ENCODE measurements at places on chromosomes 12 and 14. TPM values are rescaled to one million over a fixed set of nuclear protein-coding genes. Genes with fewer than 3 reads are reported as not detected.

Gene MYL2
- not detected for total RNA-seq

Gene CPM
- 5.3 TPM for total RNA-seq

Gene DDX47
- 58.9 TPM for total RNA-seq

Gene ST8SIA1
- not detected for total RNA-seq

Gene SERPINA1
- 5.4 TPM for total RNA-seq

Gene DPF3
- 30.5 TPM for total RNA-seq

Gene TOMM20L
- total RNA-seq = not detected

Gene KLRG1
- total RNA-seq = 0.15 TPM

Gene RTL1
- not detected for total RNA-seq

Gene PTPN6
- 22.5 TPM for total RNA-seq
